ENCODE measurements at places on chromosomes 11 and 22.

- no peak for DNase-seq
Measured at GRCh38 chr11:108670451-108670850, 5.6 kb downstream of the DDX10 start.

DNA sequence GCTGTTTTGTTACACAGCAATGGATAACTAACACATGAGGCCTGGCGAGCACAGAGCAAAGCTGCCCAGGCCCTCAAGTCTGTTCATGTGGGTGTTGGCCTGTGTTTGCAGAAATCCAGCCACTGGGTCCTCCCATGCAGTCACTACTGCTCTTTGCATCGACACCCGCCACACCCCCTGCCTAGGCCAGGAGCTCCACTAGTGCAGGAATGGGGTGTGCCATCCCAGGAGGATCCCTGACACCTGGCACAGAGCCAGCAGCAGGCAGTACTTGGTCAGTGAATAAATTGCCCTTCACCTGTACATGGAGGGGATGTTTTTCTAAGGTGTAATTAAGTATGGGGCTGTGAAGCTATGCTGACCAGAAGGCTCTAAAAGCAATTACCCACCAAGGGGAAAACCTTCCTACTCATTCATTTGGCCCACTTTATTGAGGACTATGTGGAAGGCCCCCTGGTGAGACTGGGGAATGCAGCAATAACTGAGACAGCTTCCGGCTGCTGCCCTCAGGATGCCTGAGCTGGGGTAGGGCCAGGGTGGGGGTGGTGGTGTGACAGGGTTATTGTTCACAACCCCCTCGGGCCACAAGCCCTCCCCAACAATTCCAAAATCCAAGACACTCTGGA is 160.8 kb downstream of the CRYBB2 start:
- no peak for DNase-seq

DNA sequence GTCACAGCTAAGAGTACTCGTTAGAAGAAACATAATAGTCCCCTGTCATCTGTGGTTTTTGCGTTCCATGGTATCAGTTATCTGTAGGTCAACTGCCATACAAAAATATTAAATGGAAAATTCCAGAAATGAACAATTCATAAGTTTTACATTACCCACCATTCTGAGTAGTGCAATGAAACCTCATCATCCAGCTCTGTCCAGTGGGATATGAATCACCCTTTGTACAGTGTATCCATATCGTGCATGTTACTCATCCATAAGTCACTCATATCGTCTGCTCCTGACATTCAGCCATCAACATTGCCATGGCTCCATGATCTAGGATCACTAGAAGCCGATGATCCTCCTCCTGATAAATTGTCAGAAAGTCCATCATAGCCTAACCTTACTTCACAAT is 174.9 kb upstream of the C11orf87 start:
- DNase-seq, result no peak

- no peak for DNase-seq
Measured at GRCh38 chr11:111455291-111456085, 56.7 kb downstream of the BTG4 start.

- DNase-seq, result no peak
Measured at GRCh38 chr11:25691959-25692358, 640.0 kb upstream of the ANO3 start.

GRCh38 chr11:111454561-111455192 is 57.5 kb downstream of the BTG4 start:
- no peak for DNase-seq

GRCh38 chr11:29200791-29201562 is 815.9 kb downstream of the KCNA4 start:
- no peak for DNase-seq

DNA sequence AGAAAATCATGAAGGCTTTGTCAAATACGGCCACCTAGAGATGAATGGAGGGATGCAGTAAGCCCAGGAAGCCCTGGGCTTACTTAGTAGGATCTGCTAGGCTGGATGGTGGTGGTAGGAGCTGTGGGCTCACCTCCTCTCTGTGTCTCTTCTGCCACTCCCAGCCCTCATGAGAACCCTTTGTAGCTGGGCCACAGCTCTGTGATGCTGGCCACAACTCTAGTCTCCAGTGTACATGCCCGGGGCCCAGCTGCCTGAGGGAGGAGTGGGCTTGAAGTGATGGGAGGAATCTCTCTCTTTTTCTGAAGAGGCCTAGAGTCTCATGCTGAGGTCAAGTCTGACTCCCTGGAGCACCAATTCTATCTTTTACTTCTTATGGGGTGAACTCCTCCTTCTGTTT is 32.4 kb upstream of the SYT13 start:
- DNase-seq, result no peak

- DNase-seq, result no peak
Measured at GRCh38 chr22:48724899-48725298, 1102.8 kb downstream of the BRD1 start.

GRCh38 chr22:24776525-24776924 is 2.0 kb upstream of the PIWIL3 start:
- no peak for DNase-seq

- no peak for DNase-seq
Measured at GRCh38 chr11:108895579-108896480, 231.0 kb downstream of the DDX10 start.

DNA sequence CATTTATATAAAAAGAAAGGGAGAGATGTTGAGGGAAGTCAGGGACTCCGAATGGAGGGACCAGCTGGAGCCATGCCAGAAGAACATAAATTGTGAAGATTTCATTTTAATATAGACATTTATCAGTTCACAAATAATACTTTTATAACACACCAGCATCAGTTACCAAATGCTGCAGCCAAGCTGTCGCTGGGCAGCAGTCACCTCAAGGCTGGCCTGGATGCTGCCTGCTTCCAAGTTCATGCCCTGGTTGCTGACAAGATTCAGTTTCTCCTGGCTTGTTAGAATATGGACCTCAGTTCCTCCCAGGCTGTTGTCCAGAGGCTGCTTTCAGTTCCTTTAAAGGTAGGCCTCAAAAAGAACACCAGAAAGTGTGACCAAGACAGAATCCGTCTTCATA is 30.8 kb upstream of the ALDH3B2 start:
- DNase-seq, result no peak

GRCh38 chr11:57475671-57476046 is 15.3 kb downstream of the RTN4RL2 start:
- no peak for DNase-seq

GRCh38 chr11:11584937-11585336 is 36.9 kb downstream of the GALNT18 start:
- no peak for DNase-seq

DNA sequence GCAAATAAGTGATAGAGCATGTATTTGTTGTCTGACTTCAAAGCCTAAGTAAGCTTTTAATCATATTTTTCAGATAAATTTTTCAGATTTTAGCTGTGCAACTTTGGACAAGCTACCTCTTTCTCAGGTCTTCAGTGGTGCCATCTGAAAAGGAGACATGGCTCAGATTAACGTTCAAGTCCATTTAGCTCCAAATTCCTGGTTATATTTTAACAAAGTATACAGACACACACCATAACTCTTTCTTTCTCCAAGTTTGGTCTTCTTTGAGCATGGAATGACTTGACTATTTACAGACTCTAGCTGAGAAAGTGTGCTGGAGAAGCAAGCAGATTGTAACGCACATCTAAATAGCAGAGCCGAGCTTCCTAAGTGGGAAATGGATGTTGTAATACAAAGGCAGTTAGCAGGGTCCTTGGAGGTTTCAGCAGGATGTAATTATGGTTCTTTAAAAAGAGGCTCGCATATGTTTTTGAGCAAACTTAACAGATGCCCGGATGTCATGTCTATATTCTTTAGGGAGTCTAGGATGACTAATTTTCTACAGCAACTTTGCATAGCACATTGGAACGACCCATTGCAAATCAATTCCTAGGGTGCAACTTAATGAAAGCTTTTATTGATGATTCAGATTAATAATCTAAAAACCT is 128.1 kb upstream of the E2F8 start:
- DNase-seq, result no peak
